Left ventricle myocardium inferior (tissue), 1 donor: ENCODE measurements at places on chromosomes 6 and 20.

DNA sequence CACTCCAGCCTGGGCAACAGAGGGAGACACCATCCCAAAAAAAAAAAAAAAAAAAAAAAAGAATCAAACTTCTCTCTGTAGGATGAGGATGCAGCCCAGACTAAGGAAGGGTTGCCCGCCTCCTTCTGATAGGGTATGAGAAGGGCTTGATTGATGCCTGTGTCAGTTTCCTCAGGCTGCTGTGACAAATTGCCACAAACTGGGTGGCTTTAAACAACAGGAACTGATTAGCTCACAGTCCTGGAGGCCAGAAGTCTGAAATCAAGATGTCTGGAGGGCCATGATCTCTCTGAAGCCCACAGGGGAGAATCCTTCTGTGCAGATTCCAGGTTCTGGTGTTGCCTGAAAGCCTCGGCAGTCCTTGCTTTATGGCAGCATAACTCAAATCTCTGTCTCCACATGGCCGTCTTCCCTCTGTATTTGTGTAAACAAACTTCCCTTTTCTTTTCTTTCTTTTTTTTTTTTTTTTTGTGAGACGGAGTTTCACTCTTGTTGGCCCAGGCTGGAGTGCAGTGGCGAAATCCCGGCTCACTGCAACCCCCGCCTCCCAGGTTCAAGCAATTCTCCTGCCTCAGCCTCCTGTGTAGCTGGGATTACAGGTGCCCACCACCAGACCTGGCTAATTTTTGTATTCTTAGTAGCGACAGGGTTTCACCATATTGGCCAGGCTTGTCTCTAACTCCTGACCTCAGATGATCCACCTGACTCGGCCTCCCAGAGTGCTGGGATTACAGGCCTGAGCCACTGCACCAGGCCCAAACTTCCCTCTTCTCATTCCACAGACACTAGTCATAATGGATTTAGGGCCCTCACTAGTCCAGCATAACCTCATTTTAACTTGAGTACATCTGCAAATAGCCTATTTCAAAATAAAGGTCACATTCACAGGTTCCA, 11.2 kb upstream of the CDK19 start:
- no peak for DNase-seq

- DNase-seq: no peak
Measured at GRCh38 chr6:45521226-45521625, 143.5 kb upstream of the SUPT3H start.

GRCh38 chr20:57412347-57413029, 21.3 kb downstream of the RBM38 start:
- no peak for DNase-seq

- no peak for DNase-seq
Measured at GRCh38 chr6:30104661-30105060, 8.2 kb downstream of the TRIM31 start.

DNA sequence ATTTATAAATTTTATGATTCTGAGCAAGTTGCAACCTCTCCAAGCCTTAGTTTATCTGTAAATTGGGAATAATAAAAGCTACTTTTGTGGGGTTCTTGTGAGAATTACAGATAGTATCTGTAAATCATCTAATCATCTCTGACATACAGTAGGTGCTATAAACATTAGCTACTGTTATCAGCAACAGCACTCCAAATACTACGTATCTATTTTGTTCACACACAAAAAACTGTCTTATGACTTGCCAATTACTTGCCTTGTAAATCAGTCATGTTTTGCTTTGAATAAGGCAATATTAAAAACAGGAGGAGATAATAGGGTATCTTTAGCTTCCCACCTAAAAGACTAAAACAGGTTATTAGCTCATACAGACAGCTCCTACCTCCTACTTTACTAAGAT, 36.7 kb downstream of the DTNBP1 start:
- no peak for DNase-seq

DNA sequence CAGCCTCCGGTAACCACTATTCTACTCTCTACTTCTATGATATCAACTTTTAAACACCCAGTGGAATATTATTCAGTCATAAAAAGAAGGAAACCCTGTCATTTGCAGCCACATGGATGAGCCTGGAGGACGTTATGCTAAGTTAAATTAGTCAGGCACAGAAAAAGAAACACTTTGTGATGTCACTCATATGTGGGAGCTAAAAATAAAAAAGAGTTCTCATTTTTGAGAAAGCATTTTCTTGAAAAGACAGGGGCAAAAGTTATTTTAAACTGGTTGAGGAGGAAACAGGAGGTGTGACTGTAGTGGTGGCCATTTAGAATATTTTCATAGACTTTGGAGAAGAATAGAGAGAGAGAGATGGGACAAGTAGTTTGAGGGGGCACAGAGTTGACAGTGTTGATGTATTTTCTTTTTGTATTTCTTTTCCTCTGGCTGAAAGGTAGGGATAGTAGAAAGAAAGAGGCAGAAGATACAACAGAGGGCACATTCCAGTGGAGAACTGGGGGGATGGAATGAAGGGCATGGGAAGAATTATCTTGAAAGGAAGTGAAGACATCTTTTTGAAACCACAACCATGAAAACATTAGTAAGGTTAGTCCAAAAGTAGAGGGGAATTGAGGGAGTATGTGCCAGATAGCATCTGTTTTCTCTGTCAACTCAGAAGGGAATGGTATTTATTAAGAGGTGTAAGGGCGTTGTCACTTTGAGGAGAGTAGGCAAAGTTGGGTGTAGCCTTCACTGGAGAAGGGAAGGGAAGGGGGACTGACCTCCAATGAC, 181.3 kb upstream of the GMDS start:
- DNase-seq: no peak

DNA sequence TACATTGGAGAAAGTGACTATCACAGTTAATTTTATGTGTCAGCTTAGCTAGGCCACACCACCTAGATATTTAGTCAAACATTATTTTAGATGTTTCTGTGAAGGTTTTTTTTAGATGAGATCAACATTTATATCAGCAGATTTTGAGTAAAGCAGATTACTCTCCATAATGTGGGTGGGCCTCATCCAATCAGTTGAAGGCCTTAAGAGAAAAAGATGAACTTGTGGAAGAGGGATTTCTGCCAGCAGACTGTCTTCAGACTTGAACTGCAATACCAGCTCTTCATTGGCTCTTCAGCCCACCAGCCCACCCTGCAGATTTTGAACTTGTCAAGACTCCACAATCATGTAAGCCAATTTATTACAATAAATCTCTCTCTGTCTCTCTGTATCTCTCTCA, 25.1 kb upstream of the FBXO30 start:
- DNase-seq: no peak

DNA sequence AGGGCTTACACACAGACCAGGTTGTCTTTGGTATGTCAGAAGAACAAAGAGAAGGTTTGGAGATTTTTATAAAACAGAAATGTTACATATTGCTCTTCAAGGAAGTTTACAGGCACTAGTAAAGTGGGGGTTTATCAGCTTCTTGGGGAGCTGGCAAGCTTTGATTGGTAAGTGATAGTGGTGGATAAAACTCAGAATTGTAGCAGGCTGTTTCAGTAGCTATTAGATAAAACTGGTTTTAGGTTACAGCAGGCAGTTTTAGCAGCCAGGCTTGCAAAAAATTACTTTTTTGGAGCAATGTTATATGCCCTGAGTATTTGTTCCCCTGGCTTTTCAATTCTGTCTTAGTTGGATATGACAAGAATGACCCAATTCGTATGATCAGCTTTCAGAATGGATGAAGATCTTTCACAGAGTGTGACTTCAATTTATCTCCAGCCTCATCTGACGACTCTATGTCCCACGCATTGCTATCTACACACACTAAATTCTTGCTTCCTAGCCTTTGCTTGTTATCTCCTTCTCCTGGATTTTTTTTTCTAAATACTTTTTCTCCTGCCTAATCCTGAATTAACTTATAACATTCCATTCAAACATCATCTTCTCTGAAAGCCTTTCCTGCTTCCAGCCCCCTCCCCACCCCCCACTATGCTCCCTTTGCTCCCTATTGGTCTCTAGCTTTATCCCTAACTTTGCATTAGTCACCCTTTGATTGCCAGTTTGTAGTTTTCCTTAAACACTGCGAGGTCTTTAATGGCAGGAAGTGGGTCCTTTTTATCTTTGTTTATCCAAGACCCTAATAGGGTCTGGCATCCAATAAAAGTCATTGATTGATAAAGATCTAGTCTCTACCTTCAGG, 1.0 kb upstream of the TOMM34 start:
- DNase-seq: no peak

DNA sequence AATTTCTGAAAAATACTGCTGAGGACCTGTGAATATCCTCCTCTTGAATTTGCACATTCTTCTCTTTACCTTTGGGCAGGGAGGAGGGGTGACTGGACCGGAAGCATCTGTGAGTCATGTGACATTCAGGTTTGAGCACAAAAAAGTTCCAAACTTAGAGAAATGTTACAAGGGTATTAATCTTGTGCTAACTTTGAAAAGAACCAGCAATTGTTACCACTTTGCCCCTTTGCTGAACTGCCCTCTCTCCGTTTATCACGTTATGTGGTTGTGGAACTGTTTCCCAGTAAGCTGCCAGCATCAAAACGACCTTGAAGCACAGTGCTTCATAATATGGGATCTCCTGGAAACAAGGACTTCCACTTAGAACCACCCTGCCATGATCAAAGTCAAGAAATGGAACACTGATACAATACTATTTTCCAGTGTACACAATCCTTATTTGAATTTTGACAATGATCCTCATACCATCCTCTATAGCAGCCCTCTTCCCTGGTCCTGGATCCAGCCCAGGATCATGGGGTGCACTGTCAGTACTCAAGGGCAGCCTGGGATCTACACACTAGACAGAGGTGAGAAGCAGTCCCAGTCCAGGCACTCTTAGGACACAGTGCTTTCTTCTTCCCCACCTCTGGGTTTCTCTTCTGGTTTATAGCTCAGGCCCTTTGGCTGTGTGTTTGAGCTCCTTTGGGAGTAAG, 2.3 kb upstream of the TUBB1 start:
- no peak for DNase-seq

DNA sequence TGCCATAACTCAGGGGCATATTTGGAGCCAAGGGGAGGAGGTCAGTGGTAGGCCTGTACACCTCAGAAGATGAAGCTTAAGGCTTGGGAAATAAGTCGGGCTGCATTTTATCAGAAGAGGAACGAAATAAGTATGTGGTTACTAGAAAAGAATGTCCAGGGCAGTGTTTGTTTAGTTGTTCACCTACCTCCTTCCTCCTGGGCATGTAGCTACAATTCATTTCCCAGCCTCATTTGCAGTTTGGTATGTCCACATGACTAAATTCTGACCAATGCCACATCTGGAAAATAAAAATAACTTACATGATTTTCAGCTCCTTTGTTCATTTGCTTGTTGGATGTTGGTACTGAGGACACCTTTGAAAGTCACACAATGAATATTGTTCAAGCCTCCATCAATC, 294.5 kb upstream of the RGS17 start:
- DNase-seq: no peak

DNA sequence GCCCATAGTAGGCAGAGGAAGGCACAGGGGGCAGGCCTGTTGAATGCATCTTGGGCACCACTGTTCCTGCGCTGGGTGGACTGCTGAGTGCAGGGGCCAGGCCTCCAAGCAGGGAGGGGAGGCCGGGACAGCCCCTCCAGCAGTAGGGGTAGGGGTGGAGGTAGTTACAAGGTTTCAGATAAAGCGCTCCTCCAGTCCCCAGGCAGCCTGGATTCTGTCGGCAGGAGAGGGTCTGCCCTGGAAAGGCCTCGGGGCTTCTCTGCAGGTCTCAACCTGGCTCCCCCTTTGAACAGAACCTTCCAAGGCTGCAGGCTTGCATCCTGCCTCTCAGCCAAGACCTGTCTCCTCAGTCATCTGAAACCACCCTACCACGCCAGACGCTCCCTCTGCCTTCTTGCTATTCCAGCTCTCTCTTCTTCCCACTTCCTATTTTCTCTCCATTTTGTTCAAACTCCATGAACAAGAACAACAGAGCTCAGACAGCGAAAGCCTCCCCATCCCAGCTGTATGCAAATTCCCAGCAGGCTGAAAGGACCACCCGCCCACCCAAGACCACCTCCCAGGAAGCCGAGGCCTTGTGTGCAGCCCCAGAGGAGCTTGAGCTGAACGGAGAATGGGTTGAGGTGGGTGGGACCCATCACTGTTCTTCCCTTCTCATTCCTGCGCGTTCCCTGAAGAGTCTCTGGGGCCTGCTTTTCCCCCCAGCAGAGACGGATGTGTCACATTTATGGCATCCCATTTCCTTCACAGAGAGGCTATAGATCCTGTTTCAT, 1.4 kb downstream of the MLN start:
- no peak for DNase-seq

- DNase-seq: no peak
Measured at GRCh38 chr20:41734506-41734945, 116.3 kb upstream of the CHD6 start.

DNA sequence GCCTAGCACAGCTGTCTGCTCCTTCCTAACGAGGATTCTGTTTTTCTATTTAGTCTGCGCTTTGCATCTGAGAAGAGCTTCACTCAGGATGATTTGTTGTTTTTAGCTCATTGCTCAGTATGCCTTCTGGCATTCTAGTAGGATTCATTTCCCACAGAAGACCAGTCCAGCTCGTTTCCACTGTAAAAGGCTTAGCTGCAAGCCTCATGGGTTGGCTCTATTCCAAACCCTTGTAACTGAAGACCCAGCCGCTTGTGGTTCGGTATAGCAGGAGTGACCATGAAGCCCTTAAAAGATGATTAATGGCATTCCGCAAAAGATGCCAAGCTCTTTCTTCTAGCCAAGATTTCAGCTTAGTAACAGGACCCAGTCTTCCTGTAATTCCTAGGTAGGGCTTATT, 7.2 kb downstream of the ADGRF1 start:
- DNase-seq: no peak

- DNase-seq: peak; percentile 56
Measured at GRCh38 chr6:168355716-168356522, 36.3 kb upstream of the DACT2 start.

DNA sequence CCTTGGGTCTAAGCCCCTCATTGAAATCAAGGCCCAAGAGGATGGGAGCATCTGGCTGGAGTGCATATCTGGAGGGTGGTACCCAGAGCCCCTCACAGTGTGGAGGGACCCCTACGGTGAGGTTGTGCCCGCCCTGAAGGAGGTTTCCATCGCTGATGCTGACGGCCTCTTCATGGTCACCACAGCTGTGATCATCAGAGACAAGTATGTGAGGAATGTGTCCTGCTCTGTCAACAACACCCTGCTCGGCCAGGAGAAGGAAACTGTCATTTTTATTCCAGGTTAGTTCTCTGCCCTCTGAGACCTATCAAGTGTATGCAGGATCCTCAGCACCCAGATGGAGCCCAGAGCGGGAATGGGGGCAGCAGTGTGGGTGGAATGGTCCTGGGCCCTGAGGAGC, 5.1 kb downstream of the BTN2A2 start:
- no peak for DNase-seq
